Kidney (tissue), 22 donors: ENCODE measurements at places on chromosomes 3 and 15. TPM values are rescaled to one million over a fixed set of nuclear protein-coding genes. Genes with fewer than 3 reads are reported as not detected.
A peak's percentile ranks its signal among the peaks of the same experiment; 100 is the strongest.

DNA sequence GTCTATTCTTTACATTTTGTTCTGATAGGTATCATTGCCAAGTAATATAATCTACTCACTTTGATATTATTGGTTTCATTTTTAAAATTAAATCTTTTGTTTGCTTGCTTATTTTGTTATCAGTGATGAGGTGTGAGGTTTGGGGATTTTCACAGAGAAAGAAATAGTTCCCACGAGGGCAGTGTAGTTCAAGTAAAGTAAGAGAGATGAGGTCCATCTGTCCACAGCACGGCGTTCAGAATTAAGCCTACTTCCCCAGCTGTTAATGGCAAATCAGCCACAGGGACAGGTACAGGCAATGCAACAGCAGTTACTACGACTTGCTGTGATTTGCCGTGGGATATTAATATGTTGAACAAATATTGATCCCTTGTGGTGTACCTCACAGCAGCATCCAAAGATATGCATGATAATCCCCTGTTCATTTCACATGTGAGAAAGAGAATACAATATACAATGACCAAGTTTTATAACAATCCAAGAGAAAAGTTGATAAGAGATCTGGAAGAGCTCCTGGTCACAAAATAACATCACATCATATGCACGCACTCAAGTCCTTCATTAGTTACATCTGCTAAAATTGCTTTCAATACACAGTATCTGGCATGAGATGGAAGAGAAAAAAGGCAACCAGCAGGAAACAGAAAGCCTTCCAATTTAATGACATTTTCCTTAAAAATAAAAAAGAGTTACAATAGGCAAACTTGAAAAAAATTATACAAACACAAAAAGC is 131.6 kb downstream of the TUSC7 start:
- no peak for DNase-seq

Gene CCR9
- 0.22 TPM for total RNA-seq

DNA sequence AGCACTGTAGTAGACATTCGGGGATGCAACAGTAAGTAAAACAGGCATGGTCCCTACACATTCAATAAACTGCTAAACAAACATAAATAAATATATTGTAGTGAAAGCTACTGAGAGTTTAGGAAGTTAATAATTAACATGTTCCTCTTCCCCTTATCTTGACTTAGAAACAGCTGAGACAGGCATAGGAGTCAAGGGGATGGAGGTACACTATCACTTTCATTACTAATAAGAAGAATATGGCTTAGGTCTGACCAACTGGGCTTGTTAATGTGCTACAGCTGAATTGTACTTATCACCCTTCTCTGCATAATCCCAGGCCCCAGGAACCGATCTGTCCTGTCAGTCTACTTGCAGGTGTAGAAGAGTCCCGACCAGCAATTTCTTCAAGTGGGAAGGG is 116.3 kb upstream of the DAZL start:
- DNase-seq, result no peak

GRCh38 chr15:50190723-50191122 is 8.7 kb downstream of the SLC27A2 start:
- DNase-seq, result no peak

- peak; percentile 17 for DNase-seq
Observed at GRCh38 chr3:184030536-184030935, 1.0 kb upstream of the HTR3D start.
